ENCODE measurements at places on chromosomes 7 and 10.

DNA sequence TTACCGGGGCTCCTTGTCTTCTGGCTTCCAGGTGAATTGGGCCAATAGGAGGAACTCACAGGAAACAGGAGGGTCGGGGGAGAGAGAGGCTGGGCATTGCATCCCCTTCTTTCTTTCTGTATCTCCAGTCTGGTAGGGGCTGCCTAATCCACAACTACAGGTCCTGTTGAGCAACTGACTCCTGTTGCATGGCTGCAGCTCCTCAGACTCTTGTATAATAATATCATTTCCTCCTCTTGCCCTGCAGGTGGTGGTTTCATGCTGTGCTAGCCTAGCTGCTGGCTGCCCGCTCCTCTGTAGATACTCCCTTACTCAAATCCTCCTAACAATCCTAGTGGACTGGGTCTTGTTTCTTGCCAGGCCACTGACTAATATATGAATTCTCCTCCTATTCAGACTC, 276.5 kb upstream of the SMIM30 start:
- no peak for DNase-seq

- DNase-seq = no peak
Measured at GRCh38 chr7:99137411-99138180, 6.3 kb downstream of the SMURF1 start.

DNA sequence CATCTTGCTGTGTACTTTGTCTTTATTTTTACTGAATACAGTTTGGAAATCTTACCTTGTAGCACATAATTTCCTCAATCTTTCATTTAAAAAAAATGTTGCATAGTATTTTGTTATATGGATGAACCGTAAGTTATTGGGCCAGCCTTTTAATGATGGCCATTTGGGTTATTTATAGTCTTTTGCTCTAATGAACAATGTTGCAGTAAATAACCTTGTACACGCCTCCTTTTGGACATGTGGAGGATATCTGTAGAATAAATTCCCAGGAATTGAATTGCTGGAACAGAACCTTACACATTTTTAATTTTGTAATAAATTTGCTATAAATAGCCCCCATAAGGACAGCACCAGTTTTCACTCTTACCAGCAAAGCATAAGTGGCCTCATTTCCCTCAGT, 12.7 kb upstream of the PRF1 start:
- no peak for DNase-seq

DNA sequence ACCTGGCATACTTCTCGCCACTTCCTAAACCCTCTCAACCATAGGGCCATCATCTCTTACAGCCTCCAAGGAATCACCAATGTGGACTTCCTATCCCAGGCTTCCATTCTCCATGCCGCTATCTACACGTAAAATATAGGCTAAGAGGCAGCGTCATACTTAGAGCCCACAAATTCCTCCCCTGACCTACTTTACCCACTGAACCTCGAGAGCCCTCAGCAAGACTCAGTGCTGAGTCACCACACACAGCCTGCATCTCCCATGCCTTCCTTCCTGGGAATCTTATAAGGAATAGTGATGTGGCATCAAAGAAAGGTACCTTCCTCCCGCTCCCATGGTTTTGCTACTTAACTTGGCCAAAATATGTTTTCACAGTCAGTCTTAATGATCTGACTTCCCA, 435.6 kb upstream of the NFE2L3 start:
- DNase-seq = no peak

- peak; percentile 62 for DNase-seq
Measured at GRCh38 chr7:333393-333764, 43.4 kb downstream of the FOXL3 start.

- DNase-seq = no peak
Measured at GRCh38 chr10:51447119-51447518, 252.3 kb downstream of the CSTF2T start.

GRCh38 chr10:77564731-77565589, 72.6 kb downstream of the KCNMA1 start:
- no peak for DNase-seq

Measured in Peyer's patch (tissue), 4 donors.